ENCODE measurements at places on chromosomes 5 and 9. TPM values are rescaled to one million over a fixed set of nuclear protein-coding genes. Genes with fewer than 3 reads are reported as not detected.

GRCh38 chr9:103533318-103533717, 538.2 kb downstream of the CYLC2 start:
- DNase-seq = no peak

The FBP2 gene
- total RNA-seq = not detected

- DNase-seq = no peak
These were observed 332.1 kb downstream of the PIK3R1 start for GRCh38 chr5:68547622-68548021.

The FOXD4L4 gene
- total RNA-seq = 0.53 TPM

The SLC2A6 gene
- total RNA-seq = 13.1 TPM

The ABCA1 gene
- total RNA-seq = 22.4 TPM

The GRM6 gene
- not detected for total RNA-seq

GRCh38 chr9:8907868-8908267, 1108.3 kb upstream of the DMAC1 start:
- no peak for DNase-seq

- no peak for DNase-seq
These were observed 19.0 kb downstream of the TRIM7 start for GRCh38 chr5:181186022-181186421.

DNA sequence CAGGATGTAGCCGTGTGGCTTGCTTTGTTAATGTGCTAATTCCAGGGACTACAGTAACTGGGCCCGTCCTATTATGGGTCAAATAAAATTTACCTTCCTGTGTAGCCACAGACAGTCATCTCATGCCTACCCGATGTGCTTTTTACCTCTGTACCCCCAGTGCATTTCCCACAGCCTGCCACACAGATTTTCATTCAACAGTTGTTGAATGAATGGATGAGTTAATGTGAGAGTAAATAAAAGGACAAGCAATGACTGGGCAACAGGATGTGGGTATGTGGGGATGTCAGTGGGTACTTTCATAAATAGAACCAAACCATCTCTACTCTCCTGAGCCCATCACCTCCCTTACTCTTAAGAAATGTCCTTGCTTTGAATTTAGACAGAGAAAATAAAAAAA, 441.2 kb upstream of the ZNF462 start:
- DNase-seq = no peak

- DNase-seq = no peak
These were observed 16.6 kb upstream of the ENTREP1 start for GRCh38 chr9:69308206-69308931.

The PAPPA gene
- 3.9 TPM for total RNA-seq

The PCDHAC1 gene
- 0.90 TPM for total RNA-seq

The FOXD4 gene
- not detected for total RNA-seq

The PCDHB7 gene
- not detected for total RNA-seq

The SPTAN1 gene
- total RNA-seq = 239 TPM

The MEIKIN gene
- total RNA-seq = not detected

The FYB1 gene
- 10.5 TPM for total RNA-seq

The CLIC3 gene
- total RNA-seq = 39.7 TPM

The MBLAC2 gene
- total RNA-seq = 4.6 TPM

DNA sequence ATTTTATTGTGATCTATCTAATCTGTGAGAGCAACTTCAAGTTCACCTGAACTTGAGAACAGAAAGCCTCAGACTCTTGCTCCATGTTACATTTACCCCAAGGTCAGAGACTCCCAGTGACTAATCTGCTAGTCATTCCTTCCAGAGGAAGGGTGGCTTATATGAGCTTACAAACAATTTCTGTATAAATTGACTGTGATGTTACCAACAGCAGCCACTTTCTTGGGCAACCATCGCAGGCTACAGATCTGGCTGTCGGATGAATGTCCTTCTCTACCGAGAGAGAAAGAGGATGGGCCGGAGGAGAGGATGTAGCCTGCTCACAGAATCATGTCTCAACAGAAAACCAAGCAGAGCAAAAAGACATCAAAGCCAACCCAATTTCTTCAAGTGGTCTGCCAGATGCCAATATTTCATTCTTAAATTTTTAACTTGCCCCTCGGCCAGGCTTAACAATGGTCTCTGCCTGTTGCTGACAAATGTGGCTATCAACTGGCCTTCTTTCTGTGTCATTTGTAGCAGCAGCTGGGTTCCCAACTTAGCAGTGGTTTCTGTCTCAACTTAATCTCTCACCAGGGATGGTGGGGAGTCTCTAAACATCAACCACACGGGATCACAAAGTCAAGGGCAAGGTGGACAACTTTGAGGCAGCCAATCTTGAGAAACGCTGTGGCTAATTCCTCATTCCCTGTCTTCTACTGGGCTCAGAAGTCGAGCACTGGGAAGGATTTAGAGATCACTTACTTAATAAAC, 81.3 kb downstream of the RAPGEF1 start:
- peak; percentile 50 for DNase-seq

The IFNA13 gene
- not detected for total RNA-seq

GRCh38 chr5:95668216-95668615, 14.6 kb downstream of the SPATA9 start:
- DNase-seq = no peak

The CDC20B gene
- not detected for total RNA-seq

The FAM221B gene
- total RNA-seq = not detected

The SH2D3C gene
- 0.79 TPM for total RNA-seq
